ENCODE measurements at places on chromosomes 4 and X. TPM values are rescaled to one million over a fixed set of nuclear protein-coding genes. Genes with fewer than 3 reads are reported as not detected.
A peak's percentile ranks its signal among the peaks of the same experiment; 100 is the strongest.

The SLC38A5 gene
- total RNA-seq, result 78.8 TPM

The PCYT1B gene
- 0.07 TPM for total RNA-seq

The INPP4B gene
- 64.9 TPM for total RNA-seq

The KIAA1210 gene
- total RNA-seq, result not detected

The PHEX gene
- 1.4 TPM for total RNA-seq

GRCh38 chrX:39931529-39932282, 166.1 kb downstream of the BCOR start:
- no peak for DNase-seq

DNA sequence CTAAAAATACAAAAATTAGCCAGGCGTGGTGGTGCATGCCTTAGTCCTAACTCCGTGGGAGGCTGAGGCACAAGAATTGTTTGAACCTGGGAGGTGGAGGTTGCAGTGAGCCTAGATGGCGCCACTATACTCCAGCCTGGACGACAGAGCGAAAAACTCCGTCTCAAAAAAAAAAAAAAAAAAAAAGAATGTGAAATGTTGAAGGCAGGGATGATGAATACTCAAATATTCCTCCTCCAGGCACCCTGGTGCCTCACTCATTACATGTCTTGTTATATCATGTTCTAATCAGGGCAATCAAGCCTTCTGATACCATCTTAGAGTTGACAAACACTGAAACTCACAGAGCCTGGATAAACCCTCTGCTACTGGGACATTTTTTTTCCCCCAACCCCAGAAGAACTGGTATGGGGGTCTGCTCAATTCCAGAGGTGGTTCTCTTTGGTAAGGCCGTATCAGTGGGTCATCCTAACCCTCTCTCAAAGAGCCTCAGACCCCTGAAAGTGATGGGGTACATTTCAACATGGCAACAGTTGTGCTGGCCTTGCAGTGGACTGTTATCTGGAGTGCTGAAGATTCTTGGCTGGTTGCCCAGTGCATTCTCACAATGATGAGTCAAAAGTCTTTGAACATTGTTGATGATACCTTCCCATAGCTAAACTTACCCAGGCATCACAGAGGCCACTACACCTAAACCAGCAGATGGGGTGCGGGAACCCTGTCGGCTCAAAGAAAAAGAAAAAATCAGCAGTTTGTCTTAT, 2.4 kb upstream of the SH3KBP1 start:
- DNase-seq, result peak; percentile 65

DNA sequence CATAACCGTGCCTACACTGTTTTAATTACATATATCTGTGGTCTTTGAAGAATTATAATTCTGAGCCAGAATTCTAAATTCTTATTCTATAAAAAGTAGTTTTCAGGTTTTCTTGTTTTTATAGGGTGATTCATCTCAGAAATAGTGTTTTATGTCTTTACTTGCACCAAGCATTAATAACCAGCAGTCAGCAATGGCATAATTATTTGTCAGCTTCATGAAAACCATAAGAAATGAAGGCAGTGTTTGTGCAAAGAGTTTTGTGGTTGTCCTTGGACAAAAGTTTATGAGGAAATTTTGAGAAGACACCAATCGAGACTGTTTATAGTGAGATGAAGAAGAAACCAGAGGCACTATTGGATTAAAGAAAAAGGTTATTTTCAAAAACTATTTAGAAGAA, 37.2 kb downstream of the EDNRA start:
- DNase-seq, result no peak

GRCh38 chrX:81866873-81867272, 665.0 kb downstream of the SH3BGRL start:
- DNase-seq, result no peak

GRCh38 chrX:153602601-153603000, 3.7 kb upstream of the CCNQ start:
- no peak for DNase-seq

DNA sequence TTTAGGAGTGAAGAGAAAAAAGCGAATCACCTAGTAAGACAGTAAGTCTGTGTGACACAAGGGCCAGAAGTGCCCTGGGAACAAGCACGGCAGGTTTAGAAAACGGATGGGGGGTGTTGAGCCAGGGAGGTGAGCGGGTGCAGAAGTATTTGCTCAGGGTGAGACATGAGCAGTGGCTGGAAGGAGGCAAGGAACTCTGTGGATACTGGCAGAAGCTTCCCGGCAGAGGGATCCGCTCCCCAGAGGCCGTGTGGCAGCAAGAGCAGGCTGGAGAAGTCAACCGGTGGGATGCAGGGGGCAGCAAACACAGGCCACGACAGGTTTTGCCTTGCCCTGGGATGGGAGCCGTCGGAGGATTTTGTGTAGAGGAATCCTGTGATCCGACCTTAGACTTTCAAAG, 2.3 kb upstream of the UVSSA start:
- no peak for DNase-seq

DNA sequence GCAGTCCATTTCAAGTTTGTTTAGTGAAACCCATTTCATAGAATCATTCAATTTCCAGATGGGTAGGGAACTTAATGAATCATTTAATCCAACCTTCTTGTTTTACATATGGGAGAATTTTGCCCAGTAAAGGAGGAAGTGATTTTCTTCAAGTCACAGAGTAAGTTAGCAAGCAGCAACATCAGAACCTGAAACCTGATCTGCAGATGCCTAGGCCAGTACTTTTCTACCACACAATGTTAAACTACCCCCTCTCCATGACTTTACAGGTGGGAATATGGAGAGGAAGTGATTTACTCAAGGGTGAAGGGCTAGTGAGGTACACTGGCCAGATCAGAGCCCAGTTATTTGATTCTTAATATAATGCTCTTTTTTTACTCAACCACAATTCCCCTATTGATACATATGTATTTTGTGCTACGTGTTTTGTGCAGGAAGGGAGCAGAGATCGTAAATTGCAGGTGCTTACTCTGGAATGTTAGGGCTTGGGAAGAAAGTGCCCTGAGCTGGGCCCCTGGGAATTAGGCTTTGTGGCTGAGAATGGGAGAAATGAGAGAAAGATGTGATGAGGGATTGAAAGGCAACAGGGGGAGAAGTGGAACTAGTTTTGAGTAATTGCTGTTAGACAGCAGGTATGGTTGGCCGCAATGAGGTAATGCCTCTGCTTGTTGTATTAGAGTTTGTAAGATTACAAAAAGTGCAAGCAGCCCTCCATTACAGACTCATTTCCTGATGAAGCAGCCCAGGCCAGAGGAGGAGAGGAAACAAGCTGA, 6.8 kb downstream of the LHFPL1 start:
- DNase-seq, result no peak

DNA sequence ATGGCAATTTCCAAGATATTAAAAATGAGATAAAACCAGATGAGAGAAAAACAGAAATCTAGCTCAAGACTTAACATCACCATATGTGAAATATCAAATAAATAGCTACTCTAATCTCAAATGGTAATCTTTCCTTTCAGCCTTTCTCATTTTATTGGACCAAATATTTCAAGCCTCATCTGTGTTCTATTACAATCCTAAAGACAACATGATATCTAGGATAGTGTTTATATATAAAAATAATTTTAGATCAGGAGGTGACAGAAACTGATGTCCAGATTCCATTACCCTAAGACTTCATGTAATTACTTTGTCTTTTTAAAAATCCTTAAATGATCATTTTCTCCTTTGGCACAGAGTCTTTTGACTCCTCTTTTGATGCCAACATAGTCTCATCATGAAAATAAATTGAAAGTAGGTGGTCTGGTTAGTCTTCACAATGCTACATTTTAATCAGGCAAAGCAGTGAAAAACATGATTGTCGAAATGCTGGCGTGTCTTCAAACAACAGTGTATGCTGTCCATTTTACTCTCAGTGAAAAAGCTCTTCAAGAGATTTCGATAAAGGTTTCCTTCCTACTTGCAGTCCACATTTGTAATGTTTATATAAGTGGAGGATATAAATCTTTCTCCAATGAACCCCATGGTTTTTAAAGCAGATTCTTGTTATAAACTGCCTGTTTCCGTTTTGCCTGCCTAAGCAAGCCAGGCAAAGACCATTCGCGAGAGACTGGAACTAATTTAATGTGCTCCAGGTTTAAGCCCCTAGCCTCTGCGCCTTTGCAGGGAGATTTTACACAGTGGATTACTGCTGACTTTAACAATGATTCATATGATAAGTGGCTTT, 169.8 kb downstream of the SCFD2 start:
- no peak for DNase-seq

DNA sequence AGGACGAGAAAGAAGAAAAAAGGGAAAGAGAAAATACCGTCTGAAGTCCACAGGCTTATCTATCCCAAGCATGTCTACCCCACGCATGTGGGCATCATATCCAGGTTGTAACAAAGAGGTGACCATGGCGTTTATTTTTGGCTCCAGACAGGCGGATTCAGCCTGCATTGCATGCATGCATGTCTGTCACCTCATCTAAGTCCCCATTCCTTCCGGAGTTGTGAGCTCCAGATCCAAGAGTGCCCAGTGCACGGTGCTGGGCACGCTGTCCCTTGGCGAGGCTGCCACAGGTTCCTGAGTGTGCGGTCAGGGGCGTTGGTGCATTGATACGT, 905 bp upstream of the GALNTL6 start:
- DNase-seq, result no peak

DNA sequence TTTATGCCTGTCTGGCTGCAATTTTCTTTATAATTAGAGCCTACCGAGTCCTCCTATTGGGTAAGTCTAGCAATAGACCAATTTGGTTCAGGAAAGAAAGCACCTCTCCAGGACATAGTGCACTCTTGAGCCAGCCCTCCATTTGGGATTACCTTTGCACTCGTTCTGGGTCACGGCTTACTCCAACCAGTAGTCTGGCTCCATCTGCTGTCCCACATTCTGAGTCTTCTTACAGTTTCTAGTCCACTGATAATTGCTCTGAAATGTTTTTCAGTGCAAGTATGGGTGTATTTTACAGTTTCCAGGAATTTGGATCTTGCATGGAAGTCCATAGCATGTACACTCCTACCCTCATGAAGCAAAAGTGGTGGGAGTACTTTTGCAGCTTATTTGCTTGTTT, 34.8 kb upstream of the USP51 start:
- no peak for DNase-seq

DNA sequence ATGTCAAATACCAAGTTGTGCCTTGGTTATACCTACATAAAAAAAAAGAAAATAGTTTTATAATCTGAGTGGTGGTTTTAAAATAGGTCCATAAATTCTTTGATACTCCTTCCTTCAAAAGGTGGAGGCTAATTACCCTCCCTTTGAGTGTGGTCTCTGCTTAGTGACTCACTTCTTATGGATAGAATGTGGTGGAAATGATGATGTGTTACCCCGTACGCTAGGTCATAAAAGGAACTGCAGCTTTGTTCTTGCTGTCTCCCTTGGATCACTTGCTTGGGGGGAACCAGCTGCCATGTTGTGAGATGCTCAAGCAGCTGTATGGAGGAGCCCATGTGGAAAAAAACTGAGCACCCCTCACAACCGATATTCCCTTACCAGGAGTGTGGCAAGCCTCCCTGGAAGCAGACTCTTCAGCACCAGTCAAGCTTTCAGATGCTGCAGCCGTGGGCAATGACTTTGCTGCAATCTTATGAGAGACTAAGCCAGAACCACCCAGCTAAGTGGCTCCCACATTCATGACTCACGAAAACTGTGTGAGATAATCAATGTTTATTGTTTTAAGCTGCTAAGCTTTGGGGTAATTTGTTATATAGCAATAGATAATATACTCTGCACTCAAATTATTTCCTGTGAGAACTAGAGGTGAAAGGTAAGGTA, 195.0 kb upstream of the GATB start:
- DNase-seq, result no peak

DNA sequence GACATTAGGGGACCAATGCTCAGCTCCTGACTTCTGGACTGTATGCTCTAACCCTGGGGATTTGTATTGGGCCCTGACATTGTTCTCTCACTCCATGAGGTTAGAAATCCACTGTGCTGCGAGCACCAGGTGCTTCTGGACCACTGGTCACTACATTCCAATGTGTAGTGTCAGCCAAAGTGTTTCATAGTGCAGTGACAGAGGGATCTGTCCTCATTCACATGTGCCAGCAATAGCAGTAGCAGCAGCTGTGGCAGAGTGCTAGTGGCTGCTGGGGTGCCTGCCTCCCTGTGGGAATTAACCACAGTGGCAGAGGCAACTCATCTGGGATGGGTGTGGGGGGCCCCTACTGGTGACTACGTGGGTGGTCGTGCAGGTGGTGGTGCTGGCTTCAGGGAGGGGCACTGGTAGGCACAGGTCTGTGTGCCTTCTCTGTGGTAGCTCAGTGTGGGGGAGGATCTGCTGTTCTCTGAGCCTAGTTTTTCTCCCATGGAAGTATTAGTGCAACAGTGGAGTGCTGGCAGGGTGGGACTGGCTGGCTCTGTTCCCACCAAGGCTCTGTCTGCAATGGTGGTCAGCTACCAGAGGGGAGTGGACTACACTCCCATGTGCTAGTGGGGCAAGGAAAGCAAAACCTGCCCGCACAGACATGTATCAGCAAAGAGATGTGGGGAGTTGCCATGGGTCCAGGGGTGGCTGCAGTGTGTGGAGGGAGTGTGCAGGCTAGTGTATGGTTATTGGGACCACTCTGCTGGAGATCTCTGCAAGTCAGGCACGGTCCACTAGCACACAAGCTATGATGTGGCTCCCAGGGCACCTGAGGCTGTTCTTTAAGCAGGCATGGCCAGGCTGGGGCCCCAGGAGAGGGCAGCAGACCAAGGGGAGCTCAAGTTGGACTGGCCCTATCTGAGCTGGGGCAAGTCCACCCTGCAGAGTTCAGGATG, 78.5 kb downstream of the SCLT1 start:
- DNase-seq, result no peak

GRCh38 chr4:187663076-187663475, 332.5 kb upstream of the ZFP42 start:
- no peak for DNase-seq

DNA sequence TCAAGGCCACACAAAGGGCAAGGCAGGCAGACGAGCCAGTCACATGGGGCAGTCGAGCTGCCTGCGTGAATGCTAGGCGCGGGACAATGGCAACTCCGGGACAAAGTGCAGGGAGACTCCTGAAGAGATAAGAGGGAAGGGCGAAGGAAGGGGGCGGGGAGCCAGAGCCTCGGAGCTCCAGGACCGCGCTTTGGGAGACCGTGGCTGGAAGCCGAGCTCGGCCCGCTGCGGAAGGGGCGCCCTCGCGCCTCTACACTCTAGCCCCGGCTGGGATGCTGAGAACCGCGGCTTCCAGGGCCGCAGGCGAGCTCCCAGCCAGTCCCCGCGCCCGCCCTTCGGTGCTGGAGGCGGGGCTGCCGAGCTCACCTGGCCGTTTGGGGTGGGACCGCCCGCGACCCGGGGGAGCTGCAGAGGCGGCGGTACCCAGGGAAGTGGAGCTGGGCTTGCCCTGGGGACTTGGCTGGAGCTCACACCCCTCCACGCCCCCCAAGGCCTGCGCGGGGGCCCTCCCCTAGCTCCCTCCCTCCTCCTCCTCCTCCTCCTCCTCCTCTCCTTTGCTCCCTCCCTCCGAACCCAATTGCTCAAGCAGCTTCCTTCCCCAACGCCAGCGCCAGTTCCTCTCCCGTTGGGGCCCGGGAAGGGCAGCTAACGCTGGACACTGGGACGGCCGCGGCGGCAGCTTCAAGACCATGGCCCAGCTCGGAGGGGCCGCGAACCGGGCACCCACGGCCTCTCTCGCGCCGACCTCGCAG, at the start of gene SOWAHD:
TSS of gene SOWAHD (plus strand) at position 610 of the 752 bp plus-strand sequence. CDS start at position 690, 80 bp downstream.
- peak; percentile 18 for DNase-seq

- DNase-seq, result no peak
Measured at GRCh38 chr4:86483773-86484172, 110.3 kb upstream of the PTPN13 start.
